ENCODE measurements at places on chromosomes 3 and 15.

DNA sequence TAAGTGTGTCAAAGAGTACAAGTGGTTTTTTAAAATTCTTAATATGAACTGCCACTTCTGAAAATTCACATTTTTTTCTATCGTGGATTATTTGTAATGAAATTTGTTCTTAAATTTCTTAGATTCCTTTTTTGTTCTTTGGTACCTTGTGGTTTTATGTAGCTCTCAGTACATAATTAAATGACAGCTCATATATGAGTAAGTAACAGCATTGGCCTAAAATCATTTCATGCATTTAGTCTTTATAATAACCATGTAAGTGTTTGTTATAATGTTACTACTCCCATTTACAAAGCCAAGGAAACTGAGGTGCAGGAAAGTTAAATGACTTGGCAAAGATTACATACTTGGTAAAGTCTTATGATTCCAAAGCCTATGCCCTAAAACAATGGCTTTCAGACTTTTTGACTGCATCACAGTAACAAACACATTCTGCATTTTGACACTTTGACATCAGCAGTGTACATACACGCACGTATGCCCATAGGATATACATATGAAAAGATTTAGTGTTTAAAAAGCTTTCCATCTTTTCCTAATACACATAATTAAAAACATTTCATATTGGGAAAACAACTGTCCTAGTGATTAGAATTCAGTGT is 14.9 kb downstream of the SPRED1 start:
- DNase-seq = no peak

GRCh38 chr3:131796111-131796510 is 238.7 kb downstream of the CPNE4 start:
- no peak for DNase-seq

DNA sequence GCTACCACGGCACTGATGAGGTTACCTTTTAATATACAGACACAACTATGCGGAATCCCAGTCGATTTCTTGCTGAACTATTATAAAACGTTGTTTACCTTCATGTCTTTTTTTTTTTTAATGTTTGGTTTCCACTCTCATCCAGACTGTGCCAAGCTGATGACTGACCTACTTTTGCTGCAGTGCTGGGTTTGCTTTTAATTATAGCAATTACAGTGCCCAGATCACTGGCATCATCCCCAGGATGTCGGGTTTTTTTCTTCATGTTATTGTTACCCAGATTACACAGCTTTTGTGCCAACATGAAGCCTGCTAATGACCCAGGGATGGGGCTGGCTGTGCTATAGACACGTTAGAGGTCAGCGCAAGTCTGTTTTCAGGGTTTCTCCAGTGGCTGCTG is 294.0 kb upstream of the ATP10A start:
- no peak for DNase-seq

DNA sequence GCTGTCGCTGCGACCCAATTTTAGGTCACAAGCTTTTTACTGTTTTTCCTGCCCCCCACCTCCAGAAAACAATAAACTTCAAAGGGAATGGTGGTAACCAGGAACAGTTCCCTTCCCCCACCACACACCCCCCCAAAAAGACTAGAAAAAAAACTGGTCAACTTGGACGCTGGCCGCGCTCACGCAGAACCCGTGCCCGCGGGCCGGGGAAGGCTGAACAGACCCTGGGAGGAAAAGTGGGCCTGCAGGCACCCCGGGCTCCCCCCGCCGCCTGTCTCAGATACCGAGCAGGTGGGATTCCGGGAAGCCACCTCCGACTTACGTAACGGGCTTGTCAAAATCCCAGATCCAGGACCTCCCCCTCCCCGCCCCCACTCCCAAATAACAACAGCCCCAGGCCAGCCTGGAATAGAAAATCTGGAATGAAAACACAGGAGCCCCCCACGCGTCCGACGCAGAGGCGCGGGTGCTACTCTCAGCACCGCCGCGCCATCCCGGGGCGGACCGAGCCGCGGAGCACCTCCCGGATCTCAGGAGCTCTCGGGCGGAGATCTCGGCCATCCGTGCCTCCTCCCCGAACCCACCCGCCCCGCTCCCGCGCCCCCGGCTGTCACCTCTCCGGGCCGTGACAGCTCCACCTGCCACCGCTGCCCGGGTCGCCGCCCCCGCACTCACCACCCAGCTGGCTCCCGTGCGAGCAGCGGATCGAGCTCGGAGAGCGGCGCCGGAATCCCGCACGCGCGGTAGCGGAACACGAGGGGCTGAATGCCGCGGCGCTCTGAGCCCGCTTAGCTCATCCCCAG is 557 bp downstream of the DENND4A start:
- DNase-seq = peak; percentile 48

DNA sequence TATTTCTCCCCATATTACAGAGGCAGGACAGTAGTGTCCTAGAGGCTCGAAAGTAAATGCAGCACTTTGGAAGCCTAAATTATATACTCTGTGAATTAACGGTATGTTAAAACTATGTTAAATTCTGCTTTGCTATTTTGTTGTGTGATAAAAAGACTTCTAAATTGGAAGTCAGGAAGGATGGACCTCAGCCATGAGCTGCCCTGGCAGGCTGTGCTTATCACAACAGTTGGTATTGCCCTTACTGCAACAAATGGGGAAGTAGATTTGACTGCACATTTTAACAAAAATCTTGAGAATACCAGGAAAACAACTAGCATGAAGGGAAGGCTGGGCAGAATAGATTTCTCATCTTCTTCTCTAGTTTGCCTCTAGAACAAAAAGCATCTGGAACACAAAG is 706.6 kb downstream of the SI start:
- no peak for DNase-seq

DNA sequence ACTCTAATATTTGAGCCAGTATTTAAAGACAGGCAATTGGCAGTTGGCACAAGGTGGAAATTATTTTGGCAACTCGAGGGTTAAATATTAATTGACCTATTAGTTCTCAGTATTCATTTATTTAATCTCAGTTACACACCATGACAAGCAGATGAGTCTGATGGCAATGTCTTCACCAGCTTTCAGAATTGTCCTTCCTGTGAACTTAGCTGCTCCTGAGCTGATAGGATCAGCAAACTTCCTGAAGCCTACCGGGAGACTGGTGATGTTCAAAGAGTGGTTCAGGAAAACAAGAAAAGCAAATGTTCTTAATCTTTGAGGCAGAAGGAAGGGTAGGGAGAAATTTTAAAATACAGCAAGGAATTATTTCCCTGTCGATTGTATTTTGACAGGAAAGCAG is 522.2 kb downstream of the SOX2 start:
- DNase-seq = no peak

DNA sequence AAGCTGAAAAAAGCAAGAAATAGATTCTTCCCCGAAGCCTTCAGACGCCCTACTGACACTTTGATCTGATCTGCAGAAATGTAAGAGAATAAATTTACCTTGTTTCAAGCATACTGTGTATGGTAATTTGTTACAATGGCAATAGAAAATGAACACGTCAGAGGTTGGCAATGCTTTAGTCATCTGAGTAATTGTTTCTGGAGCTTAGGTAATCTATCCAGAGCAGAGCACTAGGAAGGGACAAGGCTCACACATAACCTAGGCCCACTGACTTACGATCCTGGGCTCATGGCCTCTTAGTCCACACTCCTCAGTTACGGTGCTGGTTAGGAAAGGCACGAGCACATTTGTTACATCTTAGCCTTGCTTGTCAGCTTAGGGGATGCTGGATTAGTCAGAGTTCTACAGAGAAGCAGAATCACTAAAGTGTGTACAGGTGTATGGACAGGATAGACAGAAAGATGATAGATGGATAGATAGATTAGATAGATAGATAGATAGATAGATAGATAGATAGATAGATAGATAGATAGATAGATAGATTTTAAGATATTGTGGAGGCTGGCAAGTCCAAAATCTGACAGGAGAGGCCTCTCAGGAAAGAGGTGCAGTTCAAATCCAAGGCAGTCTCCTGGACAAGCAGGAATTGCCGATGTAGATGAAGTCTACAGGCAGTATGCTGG is 46.8 kb upstream of the TBC1D23 start:
- DNase-seq = no peak

GRCh38 chr15:45291822-45292582 is 40.0 kb downstream of the SLC28A2 start:
- DNase-seq = no peak

DNA sequence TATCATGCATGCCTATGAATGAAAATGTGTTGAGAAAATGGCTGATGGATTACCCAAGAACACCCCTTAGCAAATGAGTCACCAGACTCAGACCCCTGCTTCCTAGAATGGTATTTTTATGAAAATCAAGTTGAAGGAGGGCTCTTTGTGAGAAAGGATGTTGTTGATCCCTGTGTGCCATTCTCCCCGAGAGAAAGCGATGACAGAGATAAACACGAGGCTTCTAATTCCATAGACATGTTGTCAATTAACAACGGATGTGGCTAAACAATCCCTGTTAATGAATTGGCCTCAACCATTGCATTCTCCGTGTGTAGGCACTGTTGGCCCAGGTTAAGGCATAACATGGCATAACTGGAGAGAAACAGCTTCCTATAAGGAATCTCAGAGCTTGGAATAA is 5.8 kb upstream of the OXTR start:
- DNase-seq = no peak

- no peak for DNase-seq
Observed at GRCh38 chr3:50267280-50267913, 1.6 kb upstream of the SEMA3B start.

DNA sequence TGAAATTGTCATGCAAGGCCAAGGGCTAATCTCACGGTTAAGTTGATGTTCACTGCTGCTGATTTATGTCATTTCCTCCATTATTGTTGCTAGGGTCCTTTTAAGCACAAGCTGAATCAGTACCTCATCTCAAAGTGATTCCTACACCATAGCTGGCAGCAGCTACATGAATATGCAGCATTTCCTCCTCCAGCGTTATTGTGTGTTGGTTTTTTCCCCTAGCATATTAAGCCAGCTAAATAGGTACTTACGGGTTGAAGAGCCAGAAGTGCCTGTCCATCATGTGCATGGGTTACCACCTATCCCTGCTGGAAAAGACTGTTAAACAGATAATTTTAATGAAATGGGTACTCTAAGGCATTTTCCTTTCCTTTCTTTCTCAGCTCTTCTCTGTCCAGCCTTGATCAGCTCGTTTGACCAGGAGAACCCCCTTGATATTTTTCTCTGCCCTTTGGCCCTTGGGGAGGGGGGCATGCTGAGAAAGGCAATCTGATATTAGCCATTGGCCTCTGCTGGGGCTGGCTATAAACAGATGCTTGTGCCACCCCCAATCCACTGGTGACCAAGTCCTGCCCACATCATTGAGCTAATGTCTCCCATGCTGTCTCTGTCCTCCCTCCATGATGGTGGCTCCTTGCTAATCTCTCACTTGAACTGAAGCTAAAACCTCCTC is 115.6 kb upstream of the PLXNA1 start:
- no peak for DNase-seq

- no peak for DNase-seq
Observed at GRCh38 chr15:30921106-30921505, 17.4 kb downstream of the FAN1 start.

- DNase-seq = no peak
Observed at GRCh38 chr3:160874736-160875135, 118.7 kb downstream of the PPM1L start.

GRCh38 chr3:119831022-119831421 is 49.1 kb downstream of the NR1I2 start:
- DNase-seq = no peak

Measured in activated CD4-positive, alpha-beta T cell treated with anti-CD3 and anti-CD28 coated beads, Interleukin-2, Interleukin-6, amounts not matched to agents 100 ng/mL and 50 ng/mL, durations not matched to agents 16 hours and 8 hours (primary cell).